ENCODE measurements at places on chromosomes 7 and 10.

GRCh38 chr7:70137126-70137525, 538.9 kb downstream of the AUTS2 start:
- H3K27ac ChIP-seq = no peak overlapping the region
- no peaks in the 10 kb centered on the region for H3K4me1 ChIP-seq
- no peaks in the 10 kb centered on the region for H3K27me3 ChIP-seq
- DNase-seq = no peak

GRCh38 chr7:138297526-138297925, 162.5 kb upstream of the TRIM24 start:
- no peaks in the 10 kb centered on the region for H3K4me1 ChIP-seq
- DNase-seq = no peak
- no peak overlapping the region for H3K4me3 ChIP-seq
- H3K27me3 ChIP-seq = no peaks in the 10 kb centered on the region
- no peak overlapping the region for H3K27ac ChIP-seq

DNA sequence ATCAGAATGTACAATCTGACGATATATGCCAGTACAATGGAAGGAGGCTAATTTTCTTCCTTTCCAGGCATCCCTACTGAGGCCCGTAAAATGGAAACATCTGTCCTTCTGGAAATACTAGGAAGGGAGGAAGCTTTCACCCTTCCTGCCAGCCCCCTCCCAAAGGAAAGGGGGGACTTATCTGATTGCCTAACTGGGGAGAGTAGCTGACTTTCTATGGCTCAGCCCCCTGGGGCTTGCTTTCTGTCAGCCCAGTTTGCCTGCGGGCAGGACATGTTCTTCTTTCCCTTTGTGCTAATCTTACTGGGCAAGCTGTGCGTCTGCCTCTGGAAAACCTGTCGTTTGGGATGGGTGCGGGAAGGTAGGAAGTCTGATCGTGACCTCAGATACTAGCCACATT, 508.9 kb downstream of the SUGCT start:
- H3K4me1 ChIP-seq = no peaks in the 10 kb centered on the region
- no peak overlapping the region for H3K4me3 ChIP-seq
- H3K27ac ChIP-seq = no peak overlapping the region

DNA sequence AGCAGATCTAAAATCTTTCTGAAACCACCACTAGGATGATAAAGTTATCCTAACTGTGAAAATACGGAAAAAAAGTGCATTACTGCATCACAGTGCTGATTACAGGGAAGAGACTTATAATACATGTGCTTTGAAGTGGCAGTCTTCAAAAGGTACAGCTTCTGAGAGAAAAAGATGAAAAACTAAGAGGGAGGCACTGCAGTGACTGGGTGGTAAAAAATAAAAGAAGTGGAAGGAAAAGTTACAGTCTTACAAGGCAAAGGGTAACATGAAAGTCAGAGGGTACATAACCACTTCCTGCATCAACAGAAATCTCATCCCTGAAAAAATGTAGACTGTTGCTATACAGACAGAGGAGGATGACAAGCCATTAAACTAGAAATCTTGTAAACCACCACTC, 465.3 kb downstream of the ACTR3B start:
- no peaks in the 10 kb centered on the region for H3K27me3 ChIP-seq
- no peaks in the 10 kb centered on the region for H3K36me3 ChIP-seq
- no peak overlapping the region for H3K4me3 ChIP-seq
- DNase-seq = no peak
- no peak overlapping the region for H3K27ac ChIP-seq

DNA sequence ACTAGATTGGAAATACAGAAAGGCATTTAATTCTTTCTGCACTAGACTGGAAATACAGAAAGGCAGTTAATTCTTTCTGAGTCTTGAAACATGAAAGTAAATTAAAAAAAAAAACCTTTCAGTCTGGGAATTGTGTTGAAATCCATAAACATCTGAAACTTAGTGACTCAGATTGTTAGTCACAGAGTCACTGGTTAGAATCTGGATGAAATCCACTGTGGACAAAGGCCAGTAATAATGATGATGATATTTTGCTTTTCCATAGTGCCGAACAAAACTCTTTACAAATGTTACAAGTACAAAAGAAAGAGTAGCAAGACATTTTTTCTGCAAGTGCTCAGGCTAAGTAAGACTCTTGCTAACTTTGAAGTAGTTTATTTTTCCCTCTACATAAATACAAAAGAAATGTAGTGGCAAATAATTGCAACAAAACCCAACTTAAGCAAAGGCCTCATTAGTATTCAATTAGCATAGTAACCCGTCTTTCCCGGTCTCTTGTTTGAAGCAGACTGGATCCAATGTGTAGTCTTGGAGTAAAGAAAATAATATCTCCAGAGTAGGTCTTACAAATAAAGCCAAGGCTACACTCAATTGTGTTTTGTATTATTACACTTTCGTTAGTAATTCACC, 5.8 kb upstream of the PRTFDC1 start:
- no peak overlapping the region for H3K4me3 ChIP-seq
- no peaks in the 10 kb centered on the region for H3K36me3 ChIP-seq
- no peak overlapping the region for H3K27ac ChIP-seq

DNA sequence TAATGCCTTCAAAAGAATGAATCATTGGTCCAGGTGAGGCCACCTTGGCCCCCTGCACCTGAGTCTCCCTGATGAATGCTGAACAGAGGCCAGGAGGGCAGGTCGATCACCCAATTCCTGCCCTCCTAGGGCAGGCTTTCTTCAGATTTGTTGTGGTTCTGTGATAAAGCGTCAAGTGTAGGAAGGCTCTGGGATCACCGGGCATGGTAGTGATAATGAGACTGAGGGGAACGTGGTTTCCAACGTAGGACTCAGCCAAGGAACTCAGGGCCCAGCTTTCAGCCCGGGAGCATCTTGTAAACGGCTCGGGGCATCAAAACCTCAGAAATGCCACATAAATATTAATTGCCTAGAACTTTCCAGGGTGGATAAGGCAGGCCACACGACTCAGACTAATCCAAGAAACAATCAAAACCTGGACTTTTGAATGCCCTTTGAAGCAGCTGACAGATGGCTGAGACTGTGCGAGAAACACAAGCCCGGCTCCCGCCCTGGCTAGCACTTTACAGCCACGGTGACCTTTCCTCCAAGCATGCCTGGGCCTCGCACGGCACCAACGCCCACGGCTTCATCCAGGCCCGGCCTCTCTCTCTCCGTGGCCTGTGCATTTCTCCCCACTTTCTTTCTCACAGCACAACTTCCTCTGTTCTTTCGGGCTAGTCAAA, 239.3 kb upstream of the GRB10 start:
- DNase-seq = no peak
- H3K36me3 ChIP-seq = peaks cover 4% of the 10 kb centered on the region
- H3K4me3 ChIP-seq = no peak overlapping the region
- H3K27me3 ChIP-seq = no peaks in the 10 kb centered on the region
- H3K27ac ChIP-seq = no peak overlapping the region
- H3K4me1 ChIP-seq = no peaks in the 10 kb centered on the region

- no peaks in the 10 kb centered on the region for H3K4me1 ChIP-seq
- no peaks in the 10 kb centered on the region for H3K36me3 ChIP-seq
- H3K27ac ChIP-seq = no peak overlapping the region
- H3K4me3 ChIP-seq = no peak overlapping the region
- H3K27me3 ChIP-seq = no peaks in the 10 kb centered on the region
Measured at GRCh38 chr7:77940647-77941046, 142.1 kb downstream of the PHTF2 start.

DNA sequence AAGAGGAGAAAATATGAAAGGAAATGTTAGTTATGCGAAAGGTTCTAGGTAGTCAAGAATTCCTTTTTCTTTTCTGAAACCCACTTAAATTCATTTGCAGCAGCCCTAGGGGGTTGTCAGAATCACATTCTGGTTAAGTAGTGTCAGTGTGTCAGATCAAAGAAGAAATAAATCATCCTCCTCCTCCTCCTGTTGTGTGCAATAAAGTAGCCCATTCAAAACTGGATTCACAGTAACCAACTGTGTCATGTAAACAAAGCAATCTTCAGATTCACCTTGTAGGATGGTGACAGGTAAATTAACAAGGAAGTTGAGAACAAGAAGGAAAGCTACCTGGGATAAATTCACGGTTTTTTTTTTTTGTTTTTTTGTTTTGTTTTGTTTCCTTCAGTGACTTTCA, 127.5 kb downstream of the NSUN6 start:
- H3K36me3 ChIP-seq = no peaks in the 10 kb centered on the region
- DNase-seq = no peak
- no peak overlapping the region for H3K4me3 ChIP-seq

DNA sequence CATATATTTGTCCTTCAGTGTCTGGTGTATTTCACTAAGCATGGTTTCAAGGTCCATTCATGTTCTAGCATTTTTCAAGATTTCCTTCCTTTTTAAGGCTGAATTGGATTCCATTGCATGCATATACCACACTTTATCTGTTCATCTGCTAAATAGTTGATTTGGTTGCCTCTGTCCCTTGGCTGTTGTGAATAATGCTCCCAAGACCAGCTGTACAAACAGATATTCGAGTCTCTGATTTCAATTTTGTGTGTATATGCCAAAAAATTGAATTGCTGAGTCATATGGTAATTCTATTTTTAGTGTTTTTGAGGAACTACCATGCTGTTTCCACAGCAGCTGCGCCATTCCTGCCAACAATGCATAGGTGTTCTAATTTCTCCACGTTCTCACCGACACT, 216.4 kb downstream of the NRG3 start:
- H3K4me1 ChIP-seq = no peaks in the 10 kb centered on the region
- H3K27ac ChIP-seq = no peak overlapping the region
- H3K4me3 ChIP-seq = no peak overlapping the region
- H3K36me3 ChIP-seq = no peaks in the 10 kb centered on the region
- H3K27me3 ChIP-seq = no peaks in the 10 kb centered on the region

DNA sequence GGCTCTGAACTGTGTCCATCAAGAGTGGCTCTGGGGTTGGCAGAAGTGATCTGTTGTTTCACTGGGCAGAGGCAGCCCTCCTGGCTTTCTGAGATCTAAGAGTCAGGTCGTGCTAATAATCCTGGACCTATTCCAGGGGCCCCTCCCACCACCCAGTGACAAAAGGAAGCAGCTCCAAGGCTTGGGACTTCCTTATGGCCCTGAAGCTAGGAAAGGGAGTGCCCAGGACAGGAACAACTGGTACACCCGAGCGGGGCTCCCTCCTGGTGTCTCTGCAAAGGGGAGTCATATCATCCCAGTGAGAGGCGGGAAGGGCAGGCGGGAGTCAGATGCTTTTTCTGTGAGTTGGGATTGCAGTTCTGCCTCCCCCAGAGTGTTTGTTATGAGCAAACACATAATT, 32.3 kb downstream of the RPS24 start:
- no peaks in the 10 kb centered on the region for H3K36me3 ChIP-seq
- no peaks in the 10 kb centered on the region for H3K27me3 ChIP-seq
- no peaks in the 10 kb centered on the region for H3K4me1 ChIP-seq
- DNase-seq = no peak
- H3K4me3 ChIP-seq = no peak overlapping the region

DNA sequence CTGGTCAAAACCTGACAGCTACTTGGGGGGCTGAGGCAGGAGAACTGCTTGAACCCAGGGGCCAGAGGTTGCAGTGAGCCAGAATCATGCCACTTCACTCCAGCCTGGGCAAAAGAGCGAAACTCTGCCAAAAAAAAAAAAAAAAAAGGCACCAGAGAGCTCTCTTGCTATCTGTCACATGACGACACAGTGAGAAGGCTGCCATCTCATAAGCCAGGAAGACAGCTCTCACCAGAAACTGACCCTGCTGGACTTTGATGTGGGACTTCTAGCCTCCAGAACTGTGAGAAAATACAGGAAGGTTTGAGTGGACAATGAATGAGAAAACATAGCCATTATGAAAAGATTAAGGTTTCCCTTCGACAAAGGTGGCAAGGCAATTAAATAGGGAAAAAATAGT, 51.1 kb upstream of the KCNIP2 start:
- H3K4me1 ChIP-seq = no peaks in the 10 kb centered on the region
- H3K36me3 ChIP-seq = no peaks in the 10 kb centered on the region
- DNase-seq = no peak
- H3K27me3 ChIP-seq = no peaks in the 10 kb centered on the region

GRCh38 chr10:48470115-48470892, 134.6 kb downstream of the ARHGAP22 start:
- no peak overlapping the region for H3K27ac ChIP-seq
- H3K36me3 ChIP-seq = no peaks in the 10 kb centered on the region
- no peak overlapping the region for H3K4me3 ChIP-seq
- H3K27me3 ChIP-seq = no peaks in the 10 kb centered on the region

DNA sequence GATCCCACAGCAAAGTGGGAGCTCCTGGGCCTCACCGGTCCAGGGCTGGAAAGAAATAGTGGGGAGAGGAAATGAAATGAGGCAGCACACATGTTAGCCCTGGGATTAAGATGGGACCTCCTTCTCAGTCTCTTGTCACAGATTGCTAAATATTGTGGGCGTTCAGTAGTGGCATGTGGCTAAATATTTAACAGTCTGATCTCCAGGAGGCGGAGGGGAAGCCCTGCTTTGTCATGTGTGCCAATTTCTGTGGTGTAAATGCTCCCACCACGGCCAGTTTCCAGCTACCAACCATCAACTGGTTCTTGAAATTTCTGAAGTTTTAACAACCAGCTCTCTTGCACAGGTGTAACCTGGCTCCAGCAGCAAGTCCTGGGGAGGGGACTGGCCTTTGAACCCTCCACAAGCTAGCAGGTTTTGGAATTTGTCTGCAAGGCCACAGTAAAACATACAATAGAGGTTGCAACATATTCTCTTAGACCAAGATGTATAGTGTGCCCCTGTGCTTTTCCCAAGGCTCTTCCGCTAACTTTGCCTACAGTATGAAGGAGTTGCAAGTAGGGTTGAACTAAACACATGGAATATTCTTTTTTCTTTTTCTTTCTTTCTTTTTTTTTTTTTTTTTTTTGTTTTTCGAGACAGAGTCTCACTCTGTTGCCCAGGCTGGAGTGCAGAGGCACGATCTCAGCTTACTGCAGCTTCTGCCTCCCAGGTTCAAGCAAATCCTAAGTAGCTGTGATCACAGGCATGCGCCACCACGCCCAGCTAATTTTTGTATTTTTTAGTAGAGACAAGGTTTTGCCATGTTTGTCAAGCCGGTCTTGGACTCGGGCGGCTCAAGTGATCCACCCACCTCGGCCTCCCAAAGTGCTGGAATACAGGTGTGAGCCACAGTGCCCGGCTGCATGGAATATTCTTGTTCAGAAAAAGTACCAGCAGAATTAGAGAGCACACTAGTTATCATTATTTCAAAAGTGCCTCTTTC, 103.1 kb upstream of the PCBD1 start:
- no peaks in the 10 kb centered on the region for H3K36me3 ChIP-seq
- H3K4me1 ChIP-seq = no peaks in the 10 kb centered on the region
- no peak overlapping the region for H3K4me3 ChIP-seq
- DNase-seq = no peak
- H3K27me3 ChIP-seq = no peaks in the 10 kb centered on the region

Data from iPS DF 6.9 (cell line).